NCI-H345 (cell line): ENCODE measurements at places on chromosomes 1 and 21.

DNA sequence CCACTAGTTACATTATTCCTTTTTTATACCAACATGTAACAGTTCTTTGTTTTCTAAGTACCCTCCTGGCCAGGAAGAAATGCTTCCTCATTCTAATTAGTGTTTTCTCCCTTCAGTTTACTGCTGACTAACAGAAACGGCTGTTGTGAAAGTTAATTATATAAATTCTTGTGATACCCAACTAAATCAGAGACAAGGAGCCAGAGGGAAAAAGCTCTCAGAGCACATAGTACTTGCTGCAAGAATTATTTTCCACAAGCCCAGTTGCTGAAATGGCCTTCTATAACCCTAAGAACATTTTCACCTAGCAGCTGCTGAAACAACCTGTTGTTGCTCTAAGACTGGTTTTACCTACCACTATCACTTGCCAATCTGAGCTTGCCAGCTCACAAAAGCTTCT lies 82.4 kb downstream of the FAF1 start:
- no peak for DNase-seq

- peak; percentile 24 for DNase-seq
Measured at GRCh38 chr1:65114322-65114721, 33.7 kb upstream of the AK4 start.

DNA sequence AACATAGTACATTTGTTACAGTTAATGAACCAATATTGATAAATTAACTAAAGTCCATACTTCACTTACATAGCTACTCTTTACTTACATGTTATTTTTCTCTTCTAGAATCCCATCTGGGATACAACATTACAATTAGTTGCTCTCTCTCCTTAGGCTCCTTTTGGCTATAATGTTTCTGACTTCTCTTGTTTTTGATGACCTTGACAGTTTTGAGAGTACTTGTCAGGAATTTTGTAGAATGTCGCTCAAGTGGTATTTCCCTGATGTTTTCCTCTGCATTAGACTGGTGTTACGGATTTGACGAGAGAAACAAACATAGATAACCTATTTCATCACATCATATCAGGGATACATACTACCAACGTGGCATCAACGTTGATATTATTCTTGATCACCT lies 925.4 kb upstream of the TMPRSS15 start:
- DNase-seq = no peak

- no peak for DNase-seq
Measured at GRCh38 chr1:62110198-62110817, 84.3 kb upstream of the L1TD1 start.

DNA sequence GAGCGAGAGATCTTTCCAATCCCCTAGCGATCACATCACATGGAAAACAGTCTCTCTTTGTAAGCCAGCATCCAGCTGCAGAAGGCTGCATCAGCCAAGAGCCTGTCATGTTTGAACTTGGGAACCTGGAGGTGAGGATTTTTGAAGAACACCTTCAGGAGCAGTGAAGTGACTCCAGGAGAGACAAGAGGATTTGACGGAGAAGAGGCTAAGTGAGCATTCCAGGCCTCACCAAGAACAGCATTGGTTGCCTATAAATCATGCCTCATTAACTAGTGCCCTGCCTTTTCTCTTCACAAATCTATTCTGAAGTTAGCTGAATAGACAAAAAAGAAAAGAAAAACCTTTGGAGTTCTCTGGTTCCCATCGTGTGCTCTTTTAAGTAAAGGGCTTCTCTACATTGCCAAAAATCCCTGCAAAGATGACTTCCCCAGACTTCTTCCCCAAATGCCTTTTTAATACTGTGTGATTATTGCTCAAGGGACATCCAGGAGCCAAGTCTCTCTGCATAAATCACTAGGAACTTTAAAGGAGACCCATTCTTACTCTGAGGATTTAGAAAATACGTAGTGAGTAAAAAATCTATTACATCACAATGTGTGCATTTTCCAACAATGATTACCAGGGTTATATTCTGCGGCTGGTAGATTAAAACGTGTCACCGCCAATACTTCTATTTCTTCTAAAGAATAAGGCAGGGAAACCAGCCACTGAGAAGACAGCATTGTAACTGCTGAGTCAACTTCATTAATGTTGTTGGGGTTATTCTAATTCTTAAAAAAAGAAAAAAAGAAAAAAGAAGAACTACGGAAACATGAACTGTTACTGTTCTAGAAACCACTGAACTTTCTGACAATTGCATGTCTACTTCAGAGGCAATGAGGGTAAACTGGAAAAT lies 95.2 kb downstream of the KIF14 start:
- DNase-seq = no peak

- no peak for DNase-seq
Measured at GRCh38 chr1:103900005-103900404, 150.3 kb downstream of the AMY1C start.

- DNase-seq = no peak
Measured at GRCh38 chr1:181386340-181386739, 97.0 kb upstream of the CACNA1E start.

DNA sequence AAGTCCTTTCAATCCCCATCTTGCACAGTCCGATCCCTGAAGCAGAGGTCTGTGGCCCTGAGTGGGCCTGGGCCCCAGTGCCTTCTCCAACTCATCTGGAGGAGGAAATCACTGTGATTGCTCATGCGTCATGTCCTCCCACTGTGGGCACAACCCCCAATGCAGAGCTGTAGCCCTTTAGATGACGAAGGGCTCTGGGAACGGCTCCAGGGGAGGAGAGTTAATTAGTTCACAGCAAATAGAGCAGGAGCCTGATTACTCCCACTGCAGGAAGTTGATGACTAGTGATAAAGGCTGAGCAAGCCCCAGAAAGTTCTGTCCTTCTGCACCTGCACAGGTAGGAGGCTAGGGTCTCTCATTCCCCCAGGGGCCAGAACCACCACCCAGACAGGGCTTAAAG lies 111.5 kb downstream of the CCDC185 start:
- DNase-seq = no peak

DNA sequence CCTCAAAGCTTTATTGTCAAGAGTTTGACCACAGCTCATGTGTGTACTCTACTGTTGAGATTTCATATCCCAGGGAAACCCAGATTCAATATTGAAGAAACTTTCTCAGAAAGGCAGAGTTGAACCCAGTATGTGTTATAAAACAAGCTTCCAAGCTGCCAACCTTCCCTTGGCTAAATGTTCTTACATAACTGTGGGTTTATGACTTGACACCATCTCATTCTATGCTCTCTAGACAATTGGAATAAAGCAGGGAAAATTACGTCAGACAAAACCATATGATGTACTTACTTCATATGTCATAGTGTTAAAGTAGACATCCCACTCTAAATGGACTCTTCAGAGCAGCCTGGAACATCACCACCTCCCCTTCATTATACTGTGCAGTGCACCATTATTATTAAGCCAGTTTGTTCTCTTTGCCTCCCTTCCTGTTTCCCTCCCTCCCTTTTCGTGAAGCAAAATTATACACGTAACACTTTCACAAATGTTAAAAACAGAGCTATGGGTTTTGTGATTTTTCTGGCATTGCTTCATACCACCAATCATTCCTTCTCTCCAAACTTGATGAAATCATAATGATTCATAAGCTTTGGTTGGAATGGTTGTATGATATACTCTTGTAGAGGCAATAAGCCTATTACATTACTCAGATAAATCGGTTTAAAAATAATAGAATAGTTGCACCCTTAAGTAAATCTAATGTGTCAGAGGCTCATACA lies 507.2 kb downstream of the LTN1 start:
- DNase-seq = no peak

DNA sequence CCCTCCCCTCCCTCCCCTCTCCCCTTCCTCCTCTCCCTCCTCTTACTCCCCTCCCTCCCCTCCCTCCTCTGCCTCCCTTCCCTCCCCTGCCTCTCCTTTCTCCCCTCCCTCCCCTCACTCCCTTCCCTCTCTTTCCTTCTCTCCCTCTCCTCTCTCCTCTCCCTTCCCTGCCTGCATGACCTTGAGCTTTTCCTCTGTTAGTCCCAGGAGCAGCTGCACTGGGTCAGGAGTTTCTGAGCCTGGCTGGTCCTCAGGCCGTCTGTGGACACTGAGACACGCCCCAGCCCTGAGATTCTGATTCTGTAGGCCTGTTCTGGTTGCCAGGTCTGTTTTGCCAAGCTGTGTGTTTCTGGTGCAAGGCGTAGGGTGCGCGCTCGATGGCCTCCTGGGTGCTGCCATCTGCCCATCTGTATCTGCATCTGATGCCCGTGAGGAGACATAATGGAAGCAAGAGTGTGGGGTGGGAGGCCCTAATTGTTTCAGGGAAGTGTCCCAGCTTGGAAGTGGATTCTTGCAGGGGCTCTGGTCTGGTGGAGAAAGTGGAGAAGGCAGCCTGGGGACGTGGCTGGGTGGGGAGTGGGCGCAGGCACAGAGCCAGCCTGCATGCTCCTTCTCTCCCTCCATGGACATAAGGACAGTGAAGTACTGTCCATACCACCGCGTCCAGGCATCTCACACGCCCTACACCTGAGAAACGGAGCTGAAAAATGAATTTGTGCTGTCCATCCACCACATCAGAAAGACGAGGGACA lies 97.2 kb downstream of the WDR4 start:
- no peak for DNase-seq

- DNase-seq = no peak
Measured at GRCh38 chr1:19045898-19046880, 89.7 kb upstream of the IFFO2 start.

DNA sequence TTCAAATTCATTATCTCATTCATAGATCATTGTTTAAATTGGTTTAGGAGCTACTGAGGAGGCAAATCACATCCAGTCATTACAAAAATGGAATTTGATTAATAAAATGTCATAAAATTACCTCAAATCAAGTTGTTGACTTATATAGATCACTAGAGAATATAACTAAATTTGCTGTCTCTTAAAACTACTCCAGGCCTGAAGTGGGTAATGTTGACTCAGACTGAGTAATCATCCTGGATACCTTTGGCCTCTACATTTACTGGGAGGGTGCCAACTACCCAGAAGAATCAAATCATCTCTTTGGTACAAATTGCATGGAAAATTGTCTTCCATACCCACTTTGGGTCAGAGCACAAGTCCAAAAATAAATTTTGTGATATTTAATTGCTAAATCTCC lies 191.2 kb upstream of the GREM2 start:
- no peak for DNase-seq

DNA sequence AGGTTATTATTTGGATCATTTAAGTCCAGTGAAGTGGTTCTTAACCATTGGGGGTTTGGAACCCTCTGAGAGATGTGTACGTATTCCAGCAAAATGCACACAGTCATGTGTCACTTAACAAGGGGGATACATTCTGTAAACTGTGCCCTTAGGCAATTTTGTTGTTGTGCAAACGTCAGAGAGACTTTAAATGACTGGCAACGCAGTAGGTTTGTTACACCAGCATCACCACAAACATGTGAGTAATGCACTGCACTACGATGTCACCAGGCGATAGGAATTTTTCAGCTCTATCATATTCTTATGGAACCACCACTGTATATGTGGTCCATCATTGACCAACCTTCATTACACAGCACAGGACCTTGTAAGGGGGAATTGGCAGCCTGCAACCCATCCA lies 11.9 kb downstream of the AHCYL1 start:
- no peak for DNase-seq

DNA sequence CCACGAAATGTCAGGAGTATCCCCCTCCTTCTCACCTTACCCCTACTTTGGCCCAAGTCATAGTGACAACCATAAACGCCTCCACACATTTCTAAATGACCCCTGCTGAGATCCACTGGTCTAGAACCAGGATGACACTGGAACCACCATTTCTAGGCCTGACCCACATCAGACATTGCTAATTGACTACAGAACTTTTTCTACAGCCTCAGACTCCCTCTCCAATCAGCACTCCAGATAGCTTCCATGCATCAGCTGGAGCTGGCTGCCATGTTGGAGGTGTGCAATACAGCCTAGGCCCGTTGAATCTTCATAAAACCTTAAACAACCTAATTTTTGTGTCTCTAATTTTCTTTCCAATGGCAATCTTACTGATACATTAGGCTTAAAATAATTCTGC lies 18.6 kb downstream of the TCEA3 start:
- no peak for DNase-seq

DNA sequence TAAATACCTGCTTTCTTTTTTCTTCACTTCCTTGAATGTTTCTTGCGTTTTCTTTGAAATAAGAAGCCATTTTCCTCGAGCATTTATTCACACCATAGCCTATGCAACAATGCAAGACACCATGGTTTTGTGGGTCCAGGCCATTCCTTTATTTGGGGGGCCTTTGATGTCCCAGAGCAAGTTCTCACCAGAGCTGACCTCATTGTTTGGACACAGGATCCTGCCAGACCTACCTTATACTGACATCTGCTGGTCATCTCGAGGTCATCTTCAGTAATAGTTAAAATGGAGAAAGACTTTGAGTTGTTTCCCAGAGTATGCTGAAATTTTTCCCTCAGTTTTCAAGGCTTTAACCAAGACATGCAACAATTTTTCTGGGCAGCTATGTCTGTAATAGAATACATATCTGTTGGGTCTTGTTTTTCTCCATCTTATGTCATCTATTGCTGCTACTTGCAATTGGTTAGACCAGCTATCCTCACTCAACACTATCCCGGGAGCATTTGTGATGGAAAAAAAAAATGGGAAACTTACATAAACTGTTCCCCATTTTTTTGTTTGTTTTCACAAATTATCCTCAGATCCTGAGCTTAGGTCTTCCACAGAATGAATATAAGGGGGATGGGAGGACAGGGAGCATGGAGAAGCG lies 34.0 kb upstream of the BACE2 start:
- DNase-seq = peak; percentile 41

DNA sequence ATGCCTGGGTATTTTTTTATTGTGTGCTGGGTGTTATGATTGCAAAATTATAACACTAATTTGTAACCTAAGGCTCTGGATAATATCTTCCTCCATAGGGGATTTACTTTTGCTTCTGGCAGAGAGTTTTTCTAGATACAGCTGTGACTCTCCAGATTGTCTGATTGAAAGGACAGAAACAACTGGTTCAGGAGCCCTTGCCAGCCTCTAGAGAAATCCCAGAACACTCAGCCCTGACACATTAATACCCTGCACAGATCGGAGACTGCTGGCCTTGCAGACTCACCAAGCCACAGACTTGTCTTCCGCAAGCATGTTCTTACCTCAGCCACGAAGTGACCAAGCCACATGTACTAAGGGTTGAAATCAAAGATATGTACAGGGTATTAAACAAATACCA lies 10.7 kb downstream of the C1orf146 start:
- DNase-seq = no peak

- DNase-seq = no peak
Measured at GRCh38 chr21:36890086-36890485, 76.4 kb downstream of the HLCS start.

GRCh38 chr21:46357684-46358425 lies 33.9 kb downstream of the PCNT start:
- DNase-seq = no peak

DNA sequence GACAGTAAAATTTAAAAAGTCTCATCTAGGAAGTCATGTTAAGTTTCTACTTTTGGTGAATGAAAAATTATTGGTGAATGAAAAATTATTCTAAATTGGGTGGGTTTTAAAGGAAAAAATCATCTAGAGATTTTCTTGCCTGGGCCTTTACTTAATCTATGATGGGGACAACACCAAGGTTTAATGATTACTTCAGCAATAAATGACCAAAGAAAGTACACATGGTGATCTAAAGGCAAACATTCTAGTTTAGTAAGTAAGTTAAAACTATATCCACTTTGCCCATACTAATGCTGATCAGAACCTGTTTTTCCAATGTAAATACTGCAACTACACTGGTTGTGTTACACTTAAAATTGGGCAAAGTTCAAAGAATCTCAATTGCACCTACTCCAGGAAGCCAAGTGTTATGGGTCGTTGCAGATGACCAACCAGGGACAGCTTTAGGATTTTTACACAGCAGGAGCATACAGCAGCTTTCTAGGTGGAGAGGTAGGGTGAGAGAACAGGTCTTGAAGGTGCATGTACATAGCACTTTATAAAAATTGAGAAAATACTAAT lies 14.6 kb upstream of the RPL5 start:
- no peak for DNase-seq
